Astrocyte of the spinal cord (primary cell): ENCODE measurements at places on chromosomes 3 and 15.

DNA sequence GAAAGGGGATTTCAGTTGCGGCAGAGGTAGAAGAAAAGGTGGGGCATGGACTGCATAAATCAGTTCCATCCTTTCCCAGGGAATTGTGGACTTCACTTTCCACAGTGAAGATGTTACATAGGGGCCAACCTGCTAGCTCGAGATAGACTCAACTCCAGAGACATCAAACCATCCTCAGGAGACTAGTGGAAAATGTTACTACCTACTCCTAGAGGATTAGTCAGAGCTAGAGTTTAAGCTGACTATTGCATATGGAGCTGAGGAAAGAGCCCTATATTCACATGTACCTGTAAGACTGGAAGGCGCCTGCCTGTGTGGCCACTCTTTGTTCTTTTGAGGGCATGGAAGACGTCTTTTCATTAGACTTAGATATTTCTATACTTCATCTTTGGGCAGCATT lies 69.2 kb downstream of the KLHL25 start:
- DNase-seq, result no peak

- DNase-seq, result no peak
Observed at GRCh38 chr3:32435911-32436815, 44.5 kb downstream of the CMTM7 start.

DNA sequence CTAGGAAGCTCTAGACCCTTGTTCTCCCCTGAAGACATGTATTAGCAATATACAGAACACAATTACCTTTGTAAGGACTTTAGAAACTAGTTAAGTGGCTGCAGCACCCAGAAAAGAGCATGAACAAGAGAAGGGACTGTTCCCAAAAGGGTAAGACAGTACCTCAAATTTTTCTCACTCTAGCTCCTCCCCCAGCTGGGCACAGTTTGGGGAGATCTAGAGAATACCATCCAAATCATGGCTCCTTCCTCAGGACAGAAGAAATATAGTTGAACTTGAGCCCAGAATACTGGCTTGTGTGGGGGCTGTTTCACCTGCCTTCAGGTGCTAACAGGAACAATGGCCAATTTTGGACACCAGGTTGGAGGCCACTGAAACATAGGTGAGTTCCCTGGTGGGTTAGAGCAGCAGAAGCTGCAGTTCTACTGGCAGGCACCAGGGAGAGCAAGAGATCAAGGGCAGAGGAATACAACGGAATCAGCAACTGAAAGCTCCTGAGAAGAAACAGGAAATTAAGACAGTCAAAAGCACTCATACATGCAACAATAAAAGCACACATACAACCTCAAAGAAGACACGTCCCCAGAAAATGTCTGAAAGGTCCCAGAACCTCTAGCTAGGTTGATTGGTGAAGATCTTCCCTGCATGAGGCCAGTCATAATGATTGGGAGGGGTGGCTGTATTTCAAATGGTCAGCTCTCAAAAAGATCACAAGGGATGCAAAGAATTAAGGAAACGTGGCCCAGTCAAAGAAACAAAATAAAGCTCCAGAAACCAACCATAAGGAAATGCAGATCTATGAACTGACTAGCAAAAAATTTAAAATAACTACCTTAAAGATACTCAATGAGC lies 104.9 kb upstream of the ASB14 start:
- peak; percentile 62 for DNase-seq

DNA sequence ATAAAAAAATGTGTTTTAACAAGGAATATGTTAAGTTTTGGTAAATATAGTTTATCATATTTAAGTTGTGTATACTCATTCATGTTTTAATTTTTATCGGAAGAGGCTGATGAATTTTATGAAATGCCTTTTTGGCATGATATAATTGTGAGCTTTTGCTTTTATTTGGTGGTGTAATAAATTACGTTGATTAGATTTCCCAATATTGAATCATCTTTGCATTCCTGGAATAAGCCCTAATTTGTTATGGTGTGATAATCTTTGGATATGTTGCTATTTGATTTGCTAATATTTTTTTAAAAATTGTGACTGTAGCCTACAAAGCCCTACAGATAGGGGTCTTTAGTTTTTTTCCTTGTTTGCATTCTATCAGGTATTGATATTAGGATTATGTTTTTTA lies 107.4 kb downstream of the IGF1R start:
- DNase-seq, result no peak

DNA sequence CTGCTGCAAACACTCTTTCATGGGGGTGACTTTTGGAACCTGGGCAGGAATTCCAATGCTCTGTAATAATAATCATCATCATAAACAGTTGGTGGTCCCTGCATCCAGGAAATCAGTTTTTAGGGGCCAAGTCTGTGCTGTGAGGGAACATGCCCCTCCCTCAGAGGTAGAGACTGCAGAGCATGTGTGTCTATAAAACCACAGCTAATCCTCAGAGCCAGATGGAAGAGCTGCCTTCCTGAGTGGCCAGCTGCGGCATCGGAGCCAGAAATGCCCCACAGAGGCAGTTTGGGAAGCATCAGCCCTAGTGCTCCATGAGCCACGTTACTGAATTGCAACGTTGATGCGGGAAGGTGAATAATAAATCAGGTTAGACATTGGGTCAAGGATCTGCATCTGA lies 12.9 kb upstream of the TPM1 start:
- DNase-seq, result no peak

DNA sequence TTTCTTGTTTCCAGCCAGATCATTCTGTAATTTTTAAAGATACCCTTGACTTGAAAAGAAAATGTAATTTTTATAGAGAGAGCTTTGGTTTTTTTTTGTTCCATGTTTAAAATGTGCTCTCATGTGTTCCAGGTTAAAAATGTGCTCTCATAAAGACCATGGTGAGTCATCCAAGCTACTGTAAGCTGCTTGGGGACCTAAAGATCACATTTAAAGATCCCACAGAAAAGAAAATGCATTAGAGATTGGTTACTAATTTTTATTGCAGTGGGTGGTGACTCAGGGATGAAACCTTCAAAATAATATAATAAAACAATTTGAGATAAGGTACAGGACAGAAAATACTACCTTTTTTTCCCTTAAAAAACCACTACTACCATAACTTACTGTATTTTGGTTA lies 11.0 kb downstream of the TCF12 start:
- peak; percentile 65 for DNase-seq

- no peak for DNase-seq
Observed at GRCh38 chr3:111012388-111013248, 59.0 kb upstream of the NECTIN3 start.

DNA sequence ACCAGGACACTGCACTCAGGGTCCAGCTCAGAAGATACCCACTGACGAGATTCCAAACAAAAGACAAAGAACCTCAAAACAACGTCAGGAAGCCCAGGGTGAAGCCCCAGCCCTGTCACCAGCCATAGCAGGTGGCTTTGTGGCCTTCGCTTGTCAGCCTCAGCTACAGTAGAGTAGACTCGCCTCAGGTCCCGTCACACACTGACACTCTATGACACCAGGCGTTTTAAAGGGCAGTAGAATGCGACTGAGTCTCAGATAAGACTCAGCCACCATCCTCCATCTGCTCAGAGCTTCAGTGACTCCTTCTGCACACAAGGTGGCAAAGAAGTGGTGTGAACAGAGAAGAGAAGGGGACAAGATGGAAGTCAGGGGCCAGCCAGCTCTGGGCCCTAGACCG lies 12.8 kb downstream of the RBPMS2 start:
- DNase-seq, result no peak

- DNase-seq, result peak; percentile 9
Observed at GRCh38 chr3:25191673-25192072, 236.4 kb upstream of the RARB start.

DNA sequence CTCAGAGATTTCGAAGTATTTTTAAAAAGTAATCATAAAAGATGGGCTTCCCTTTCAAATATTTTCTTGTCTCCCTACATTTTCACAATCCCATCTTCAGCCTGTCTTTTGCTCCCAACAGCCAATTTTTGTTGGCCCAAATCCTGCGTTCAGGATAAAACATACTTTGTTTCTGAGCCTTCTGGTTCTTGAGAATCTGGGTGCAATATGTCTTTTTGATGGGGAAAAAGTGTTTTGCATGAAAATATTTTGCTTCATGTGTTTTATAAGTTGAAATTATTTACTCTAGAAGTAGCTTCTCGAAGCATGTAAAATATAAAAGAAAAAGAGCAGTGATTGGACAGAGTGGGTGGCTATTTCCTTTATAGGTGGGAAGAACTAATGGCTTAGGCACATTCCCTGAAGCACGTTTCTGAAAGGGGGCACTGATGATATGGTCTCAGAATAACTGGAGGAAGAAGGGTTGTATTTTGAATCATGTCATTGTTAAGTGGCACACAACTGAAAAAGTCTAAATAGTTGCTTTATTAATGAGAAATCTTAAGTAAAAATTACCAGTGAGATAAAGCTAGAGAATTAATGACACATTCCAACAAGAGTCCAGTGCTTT lies 3.9 kb downstream of the UNC13C start:
- no peak for DNase-seq

DNA sequence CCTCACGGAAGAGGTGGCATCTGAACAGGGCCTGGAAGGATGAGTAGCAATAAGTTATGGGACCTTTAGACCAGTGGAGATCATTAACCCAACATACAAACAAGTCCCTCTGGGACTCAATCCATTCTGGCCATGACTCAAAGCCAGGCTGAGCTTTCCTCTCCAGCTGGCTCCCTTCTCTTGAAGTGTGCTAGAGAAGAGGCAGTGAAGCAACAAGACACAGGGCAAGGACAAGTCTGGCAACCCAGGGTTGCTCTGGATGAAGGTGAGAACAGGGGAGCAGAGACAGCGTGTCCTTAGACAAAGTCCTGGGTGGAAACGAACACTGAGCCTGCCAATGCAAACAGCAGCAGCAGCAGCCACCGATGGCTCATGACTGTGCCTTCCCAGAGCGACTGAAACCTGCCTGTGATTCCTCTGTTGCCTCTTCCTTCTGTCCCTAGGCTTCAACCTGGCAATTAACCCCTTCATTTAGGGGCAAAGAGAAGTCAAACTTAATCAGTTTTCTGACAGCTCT lies 86.8 kb downstream of the BDH1 start:
- DNase-seq, result peak; percentile 43

DNA sequence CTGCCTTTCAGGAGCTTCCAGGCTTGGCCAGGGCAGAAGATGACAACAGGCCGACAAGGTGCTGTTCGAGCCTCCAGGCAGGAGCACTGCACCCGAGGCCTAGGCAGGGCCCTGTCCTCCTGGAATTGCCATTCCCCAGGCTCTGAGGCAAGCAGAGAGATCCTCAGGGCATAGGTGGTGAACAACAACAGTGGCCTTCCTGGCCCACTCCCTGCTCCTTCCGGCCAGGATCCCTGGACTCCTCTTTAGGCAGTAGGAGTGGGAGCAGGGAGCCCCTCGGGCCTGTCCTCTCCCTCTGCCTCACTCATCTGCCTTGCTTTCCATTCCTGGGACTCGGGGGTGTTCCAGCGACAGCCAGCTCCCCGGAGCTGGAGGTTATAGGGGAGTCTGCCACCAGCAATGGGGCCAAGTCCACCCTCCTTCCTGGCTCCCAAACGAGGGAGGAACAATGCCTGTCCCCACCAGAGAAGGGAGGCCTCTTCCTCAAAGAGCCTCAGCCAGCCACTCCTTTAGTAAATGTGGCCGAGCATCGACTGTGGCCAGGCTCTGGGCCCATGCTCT lies 135.0 kb downstream of the NUP210 start:
- no peak for DNase-seq

DNA sequence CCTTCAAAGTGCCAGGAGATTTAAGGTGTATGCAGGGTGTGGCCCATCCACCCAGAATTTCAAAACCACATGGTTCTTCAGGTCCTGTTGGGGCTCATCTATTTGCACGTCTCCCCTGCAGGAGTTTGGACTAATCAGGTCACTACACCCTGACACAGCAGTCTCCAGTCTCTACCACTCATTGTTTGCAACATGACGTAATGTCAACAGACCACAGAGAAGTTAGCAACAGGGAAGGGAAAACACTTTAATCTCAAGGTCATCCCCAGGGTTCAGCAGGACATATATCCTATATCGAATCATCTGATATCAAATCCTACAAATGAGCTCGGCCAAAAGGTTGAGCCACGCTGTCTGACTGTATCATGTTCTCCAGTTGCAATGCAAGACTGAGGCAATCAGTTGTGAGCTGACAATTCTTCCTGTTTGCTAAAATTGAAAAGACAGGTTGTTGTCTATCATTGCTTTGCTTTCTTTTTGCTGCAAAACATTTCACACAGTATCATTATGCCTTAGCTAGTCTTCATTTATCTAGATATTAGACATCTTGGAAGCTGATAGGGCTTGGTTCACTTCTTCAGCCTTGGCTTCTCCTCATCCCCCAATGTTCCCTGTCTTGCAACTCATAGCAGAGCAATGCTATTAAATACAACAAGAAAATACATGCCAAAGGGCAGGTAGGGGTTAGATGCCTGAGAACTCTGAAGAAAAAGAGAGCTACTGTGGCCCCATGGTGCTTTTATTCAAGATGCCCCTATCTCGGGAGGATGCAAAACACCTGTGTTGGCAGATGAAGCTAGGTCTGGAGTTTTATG lies 13.4 kb upstream of the LEKR1 start:
- peak; percentile 42 for DNase-seq

DNA sequence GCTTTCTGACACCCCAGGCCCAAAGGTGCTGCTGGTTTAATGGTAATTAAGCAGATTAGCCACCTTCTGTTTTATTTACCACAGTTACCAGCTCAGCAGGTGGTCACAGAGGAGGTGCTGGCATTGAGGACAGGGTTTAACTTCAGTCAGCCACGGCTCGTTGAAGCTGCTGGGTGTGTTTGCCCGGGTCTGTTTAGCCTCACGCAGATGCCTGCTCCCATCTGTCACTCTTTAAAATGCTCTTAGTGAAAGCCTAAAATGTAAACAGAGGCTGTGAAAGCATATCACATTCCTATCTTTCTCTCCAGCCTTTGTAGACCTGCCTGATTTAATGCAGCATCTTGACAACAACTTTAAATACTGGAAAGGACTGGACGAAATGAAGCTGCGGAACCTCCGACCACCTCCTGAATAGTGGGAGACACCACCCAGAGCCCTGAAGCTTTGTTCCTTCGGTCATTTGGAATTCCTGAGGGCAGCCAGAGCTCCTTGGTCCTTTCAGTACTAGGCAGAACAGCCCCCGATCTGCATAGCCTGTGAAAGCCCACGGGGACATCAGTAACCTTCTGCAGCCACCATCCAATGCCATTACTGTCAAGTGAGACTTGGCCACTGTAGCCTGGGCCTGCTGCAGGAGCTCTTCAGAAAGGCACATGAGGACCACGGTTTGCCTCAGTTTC lies 156.0 kb downstream of the PDE8A start:
- DNase-seq, result no peak

DNA sequence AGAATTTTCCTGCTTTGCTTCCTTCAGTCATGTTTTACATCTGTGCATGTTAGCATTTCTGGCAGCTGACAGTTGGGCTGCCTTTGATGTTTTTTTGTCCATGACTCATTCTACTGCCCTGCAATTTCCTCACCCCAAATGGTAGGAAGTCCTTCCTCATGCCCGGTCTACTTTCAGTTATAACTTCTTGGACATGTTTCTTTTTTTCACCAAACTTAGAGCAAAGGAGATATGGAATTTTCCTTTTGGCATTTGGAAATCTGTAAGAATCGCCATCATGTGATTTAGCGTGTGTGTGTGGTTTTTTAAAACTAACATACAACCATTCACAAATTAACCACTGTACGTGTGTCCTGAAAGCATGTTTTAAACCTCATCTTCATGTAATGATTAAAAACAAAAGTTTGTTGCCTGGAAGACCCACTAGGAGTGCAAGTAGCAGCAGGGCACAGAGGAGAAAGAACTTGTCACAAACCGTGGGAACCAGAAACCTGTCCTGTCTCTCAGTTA lies 430.7 kb upstream of the CFAP20DC start:
- DNase-seq, result peak; percentile 75
